Activated CD4-positive, alpha-beta memory T cell treated with anti-CD3 and anti-CD28 coated beads for 36 hours (primary cell): ENCODE measurements at places on chromosomes 7 and 10. TPM values are rescaled to one million over a fixed set of nuclear protein-coding genes. Genes with fewer than 3 reads are reported as not detected.
A peak's percentile ranks its signal among the peaks of the same experiment; 100 is the strongest.

DNA sequence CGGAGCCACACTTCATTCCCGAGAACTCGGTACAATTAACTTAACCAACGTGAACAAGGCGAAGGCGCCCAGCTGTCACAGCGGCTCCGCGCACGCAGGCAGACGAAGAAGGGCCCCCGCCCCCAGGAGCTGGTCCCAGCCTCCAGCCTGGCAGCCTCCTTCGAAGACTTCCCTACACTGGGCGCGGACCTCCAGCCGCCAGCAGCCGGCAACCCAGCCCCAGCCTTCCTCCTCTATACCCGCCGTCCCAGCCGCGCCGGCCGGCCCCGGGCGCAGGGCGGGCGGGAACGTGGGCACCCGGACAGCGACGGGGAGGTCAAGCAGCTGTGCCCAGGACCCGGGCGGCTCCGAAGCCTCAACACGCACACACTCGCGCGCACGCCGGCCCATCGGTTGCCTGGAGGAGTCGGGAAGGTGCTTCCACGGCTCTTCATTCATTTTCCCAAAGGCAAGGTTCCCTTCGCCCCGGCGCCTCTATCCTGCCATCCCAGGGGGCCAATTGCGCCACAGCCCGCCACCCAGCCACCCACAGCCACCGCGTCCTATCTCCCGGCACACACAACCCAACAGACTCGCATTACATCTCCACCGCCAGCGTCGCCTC is 1.6 kb downstream of the CHST15 start:
- H3K27ac ChIP-seq, result no peak overlapping the region
- no peaks in the 10 kb centered on the region for H3K36me3 ChIP-seq
- DNase-seq, result no peak
- H3K4me3 ChIP-seq, result peak overlapping the region; percentile 23
- peaks cover 49% of the 10 kb centered on the region for H3K27me3 ChIP-seq
- H3K4me1 ChIP-seq, result no peaks in the 10 kb centered on the region

- no peak for DNase-seq
- peaks cover 9% of the 10 kb centered on the region for H3K4me1 ChIP-seq
- H3K36me3 ChIP-seq, result no peaks in the 10 kb centered on the region
- H3K27ac ChIP-seq, result no peak overlapping the region
- no peak overlapping the region for H3K4me3 ChIP-seq
- H3K27me3 ChIP-seq, result no peaks in the 10 kb centered on the region
Measured at GRCh38 chr7:139657725-139658124, 120.1 kb downstream of the HIPK2 start.

GRCh38 chr10:76428551-76429367 is 997.3 kb downstream of the LRMDA start:
- no peaks in the 10 kb centered on the region for H3K36me3 ChIP-seq
- DNase-seq, result no peak
- H3K27ac ChIP-seq, result no peak overlapping the region

DNA sequence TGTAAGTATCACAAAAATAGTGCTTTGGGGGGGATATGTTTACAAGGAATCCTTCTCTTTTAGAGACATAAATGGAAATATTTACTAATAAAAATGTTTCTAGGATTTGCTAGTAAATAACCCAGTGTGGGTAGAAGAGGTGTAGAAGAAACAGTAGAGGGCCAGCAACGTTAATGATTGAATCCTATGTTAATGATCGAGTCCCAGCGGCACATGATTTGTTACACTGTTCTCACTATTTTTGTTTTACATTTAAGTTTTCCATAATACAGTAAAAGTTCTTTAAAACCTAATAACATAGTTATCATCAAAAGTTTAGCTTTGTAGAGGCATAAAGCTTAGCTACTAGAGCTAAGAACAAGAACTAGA is 66.0 kb downstream of the UBE2H start:
- peaks cover 3% of the 10 kb centered on the region for H3K4me1 ChIP-seq
- H3K27me3 ChIP-seq, result no peaks in the 10 kb centered on the region
- H3K4me3 ChIP-seq, result no peak overlapping the region
- H3K36me3 ChIP-seq, result peaks cover 5% of the 10 kb centered on the region
- no peak overlapping the region for H3K27ac ChIP-seq
- DNase-seq, result no peak

DNA sequence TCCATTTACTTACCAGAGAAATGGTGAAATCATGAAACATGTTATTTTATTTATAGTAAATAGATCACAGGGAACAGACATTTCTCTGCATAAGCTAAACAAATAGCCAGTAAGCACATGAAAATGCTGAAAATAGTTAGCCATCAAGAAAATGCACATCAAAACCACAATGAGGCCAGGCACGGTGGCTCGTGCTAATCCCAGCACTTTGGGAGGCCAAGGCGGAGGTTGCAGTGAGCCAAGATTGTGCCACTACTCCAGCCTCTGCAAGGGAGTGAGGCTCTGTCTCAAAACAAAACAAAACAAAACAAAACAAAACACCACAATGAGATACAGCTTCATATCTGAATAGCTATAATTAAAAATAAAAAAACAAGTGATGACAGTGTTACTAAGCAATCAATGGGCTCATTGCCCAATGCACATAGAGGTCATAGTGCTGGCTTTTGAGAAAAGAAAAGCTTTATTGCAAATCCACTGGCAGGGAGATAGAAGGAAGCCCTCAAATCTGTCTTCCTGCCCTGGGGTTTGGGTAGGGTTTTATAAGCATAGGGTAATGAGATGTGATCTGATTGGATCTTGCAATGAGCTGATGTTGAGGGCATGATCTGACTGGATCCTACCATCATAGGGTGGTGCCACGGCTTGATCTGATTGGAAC is 16.2 kb downstream of the CSTF2T start:
- no peaks in the 10 kb centered on the region for H3K4me1 ChIP-seq
- DNase-seq, result no peak
- no peak overlapping the region for H3K27ac ChIP-seq
- peaks cover 12% of the 10 kb centered on the region for H3K27me3 ChIP-seq
- no peak overlapping the region for H3K4me3 ChIP-seq

The WEE2 gene
- not detected for total RNA-seq

GRCh38 chr10:3853016-3853415 is 68.0 kb upstream of the KLF6 start:
- no peak for DNase-seq
- peaks cover 1% of the 10 kb centered on the region for H3K36me3 ChIP-seq
- H3K4me1 ChIP-seq, result peaks cover 49% of the 10 kb centered on the region
- H3K4me3 ChIP-seq, result no peak overlapping the region
- peak overlapping the region; percentile 92 for H3K27ac ChIP-seq

DNA sequence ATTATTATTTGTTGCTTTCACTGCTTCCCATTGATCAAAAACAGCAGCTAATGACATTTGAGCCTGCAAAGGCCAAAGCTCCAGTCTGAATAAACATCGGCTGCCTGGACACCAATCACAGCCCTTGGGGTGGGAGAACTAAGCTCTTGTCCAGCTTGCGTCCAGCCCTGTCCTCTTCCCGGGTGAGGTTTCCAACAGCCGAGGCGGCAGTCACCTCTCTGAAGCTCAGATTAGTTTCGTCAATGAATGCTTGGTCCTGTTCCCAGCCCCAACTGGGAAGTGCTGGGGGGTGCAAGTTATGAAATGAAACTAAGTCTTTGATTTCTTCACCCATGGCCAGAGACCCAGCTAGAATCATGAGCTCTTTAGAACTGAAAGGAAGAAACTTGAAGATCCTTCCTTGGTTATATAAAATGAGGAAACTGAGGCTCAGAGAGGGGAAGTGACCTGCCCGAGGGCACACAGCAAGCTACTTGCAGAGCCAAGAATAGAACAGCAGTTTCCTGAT is 114.0 kb upstream of the TCF7L2 start:
- H3K36me3 ChIP-seq, result peaks cover 5% of the 10 kb centered on the region
- no peak overlapping the region for H3K27ac ChIP-seq
- no peaks in the 10 kb centered on the region for H3K27me3 ChIP-seq
- H3K4me1 ChIP-seq, result no peaks in the 10 kb centered on the region

The GRIFIN gene
- not detected for total RNA-seq

The ASB4 gene
- not detected for total RNA-seq

- H3K4me3 ChIP-seq, result no peak overlapping the region
- peaks cover 6% of the 10 kb centered on the region for H3K36me3 ChIP-seq
- no peak for DNase-seq
- H3K27ac ChIP-seq, result no peak overlapping the region
Measured at GRCh38 chr10:11560076-11560709, 51.3 kb downstream of the USP6NL start.

The AMPH gene
- not detected for total RNA-seq

The ADIRF gene
- not detected for total RNA-seq

DNA sequence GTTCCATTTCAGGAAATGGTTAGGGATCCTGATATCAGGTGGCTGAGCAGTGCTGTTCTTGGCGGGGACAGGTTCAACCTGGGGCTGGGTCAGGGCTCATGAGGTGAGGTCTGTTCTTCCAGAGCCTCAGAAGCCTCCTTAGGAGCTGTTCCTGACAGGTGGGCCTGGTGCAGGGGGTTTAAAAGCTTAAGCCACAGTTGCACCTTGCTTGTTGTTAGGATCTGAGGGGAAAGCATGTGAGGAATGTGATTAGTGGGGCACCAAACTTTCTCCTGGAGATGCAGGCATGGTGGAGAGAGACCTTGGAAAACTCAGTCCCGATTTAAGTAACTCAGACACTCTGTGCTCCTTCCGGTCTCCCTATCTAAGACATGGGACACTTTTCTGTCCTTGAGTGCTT is 18.7 kb upstream of the CRHR2 start:
- peaks cover 8% of the 10 kb centered on the region for H3K4me1 ChIP-seq
- no peak for DNase-seq
- no peak overlapping the region for H3K4me3 ChIP-seq
- no peaks in the 10 kb centered on the region for H3K36me3 ChIP-seq
- H3K27ac ChIP-seq, result no peak overlapping the region

- H3K27me3 ChIP-seq, result peaks cover 20% of the 10 kb centered on the region
- H3K4me1 ChIP-seq, result peaks cover 3% of the 10 kb centered on the region
- H3K36me3 ChIP-seq, result no peaks in the 10 kb centered on the region
- no peak overlapping the region for H3K4me3 ChIP-seq
Measured at GRCh38 chr10:98047009-98047741, 16.8 kb upstream of the CRTAC1 start.

GRCh38 chr10:106705681-106706100 is 458.8 kb downstream of the SORCS1 start:
- H3K36me3 ChIP-seq, result no peaks in the 10 kb centered on the region
- H3K4me3 ChIP-seq, result no peak overlapping the region
- no peaks in the 10 kb centered on the region for H3K27me3 ChIP-seq
- H3K4me1 ChIP-seq, result no peaks in the 10 kb centered on the region
- peak; percentile 33 for DNase-seq

DNA sequence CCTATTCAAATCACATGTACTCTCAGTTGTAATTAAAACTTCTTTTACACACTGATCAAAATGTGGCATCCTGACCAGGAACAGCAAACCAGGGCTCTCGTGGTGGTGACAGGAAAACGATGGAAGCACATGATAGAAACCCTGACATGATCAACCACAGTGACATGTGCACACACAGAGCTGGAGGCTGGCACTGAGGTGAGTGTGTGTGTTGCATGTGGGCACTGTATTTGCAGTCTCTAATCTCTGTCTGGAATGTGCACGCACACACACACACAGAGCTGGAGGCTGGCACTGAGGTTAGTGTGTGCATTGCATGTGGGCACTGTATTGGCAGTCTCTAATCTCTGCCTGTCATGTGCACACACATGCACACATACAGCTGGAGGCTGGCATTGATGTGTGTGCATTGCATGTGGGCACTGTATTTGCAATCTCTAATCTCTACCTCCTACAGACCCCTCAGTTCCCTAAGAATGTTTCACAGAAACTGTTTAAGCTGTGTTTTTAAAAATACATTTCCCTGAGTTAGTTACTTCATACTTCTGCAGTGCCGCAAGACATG is 406.9 kb downstream of the SFMBT2 start:
- H3K27me3 ChIP-seq, result no peaks in the 10 kb centered on the region
- H3K27ac ChIP-seq, result no peak overlapping the region
- H3K4me3 ChIP-seq, result no peak overlapping the region
- no peak for DNase-seq
- no peaks in the 10 kb centered on the region for H3K4me1 ChIP-seq
